ENCODE measurements at places on chromosomes 13 and 19. TPM values are rescaled to one million over a fixed set of nuclear protein-coding genes. Genes with fewer than 3 reads are reported as not detected.

Gene ARGLU1
- total RNA-seq: 23.2 TPM

Gene OR7G1
- not detected for total RNA-seq

- no peak for DNase-seq
Measured at GRCh38 chr19:42080764-42081375, 4.9 kb downstream of the ZNF574 start.

Gene SIAH3
- total RNA-seq: not detected

Gene C19orf73
- 0.25 TPM for total RNA-seq

- no peak for DNase-seq
Measured at GRCh38 chr13:50518131-50518530, 325.4 kb downstream of the DLEU7 start.

DNA sequence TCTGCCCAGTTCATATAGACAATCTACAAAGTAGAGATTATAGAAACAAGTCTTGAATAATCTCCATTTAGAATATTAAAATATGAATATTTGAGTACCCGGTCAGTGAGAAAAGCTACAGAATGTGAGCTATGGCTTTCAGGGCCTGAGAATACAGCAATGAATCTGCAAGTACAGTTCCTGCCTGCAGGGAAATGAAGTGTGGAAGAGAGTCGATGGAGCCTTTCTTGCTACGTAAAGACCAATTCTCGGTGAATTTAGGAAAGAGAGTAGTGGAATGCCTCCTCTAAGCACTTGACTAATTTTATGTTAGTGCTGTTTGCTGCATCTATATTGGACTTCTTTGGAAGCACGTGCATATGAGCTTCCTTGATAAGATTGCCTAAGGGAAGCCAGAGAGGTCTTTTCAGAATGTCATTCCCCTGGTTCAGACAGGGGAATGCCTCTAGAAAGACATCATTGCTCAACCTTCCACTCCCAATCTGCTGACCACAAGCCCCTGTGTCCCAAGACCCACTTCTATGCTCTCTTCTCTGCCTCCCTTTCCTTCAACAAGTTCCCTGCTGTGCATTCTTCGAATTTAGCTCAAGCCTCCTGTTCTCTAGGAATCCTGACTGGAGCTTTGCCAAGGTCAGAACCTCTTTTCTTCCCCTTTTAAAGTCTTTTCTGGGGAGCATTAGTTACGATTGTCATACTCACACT lies 41.9 kb downstream of the GPC6 start:
- DNase-seq: no peak

- no peak for DNase-seq
Measured at GRCh38 chr19:32798201-32798600, 71.4 kb downstream of the SLC7A9 start.

- peak; percentile 49 for DNase-seq
Measured at GRCh38 chr19:40689339-40690049, 957 bp downstream of the NUMBL start.

Measured in dermis microvascular lymphatic vessel endothelial cell (primary cell).